ENCODE measurements at places on chromosomes 11 and 22. TPM values are rescaled to one million over a fixed set of nuclear protein-coding genes. Genes with fewer than 3 reads are reported as not detected.

Gene RNF169
- 6.2 TPM for polyA plus RNA-seq

Gene TRIM77
- not detected for polyA plus RNA-seq

Gene SLC36A4
- polyA plus RNA-seq: 24.5 TPM

DNA sequence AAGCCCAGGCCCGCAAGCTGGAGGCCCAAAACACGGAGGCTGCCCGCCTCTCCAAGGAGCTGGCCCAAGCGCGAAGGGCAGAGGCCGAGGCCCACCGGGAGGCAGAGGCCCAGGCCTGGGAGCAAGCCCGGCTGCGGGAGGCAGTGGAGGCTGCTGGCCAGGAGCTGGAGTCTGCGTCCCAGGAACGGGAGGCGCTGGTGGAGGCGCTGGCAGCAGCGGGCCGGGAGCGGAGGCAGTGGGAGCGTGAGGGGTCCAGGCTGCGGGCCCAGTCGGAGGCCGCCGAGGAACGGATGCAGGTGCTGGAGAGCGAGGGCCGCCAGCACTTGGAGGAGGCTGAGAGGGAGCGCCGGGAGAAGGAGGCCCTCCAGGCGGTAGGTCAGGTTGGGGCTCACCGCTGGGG is 4.8 kb downstream of the CCDC88B start:
- DNase-seq: no peak
